ENCODE measurements at places on chromosomes 4 and X. TPM values are rescaled to one million over a fixed set of nuclear protein-coding genes. Genes with fewer than 3 reads are reported as not detected.

CENPVL1 gene
- not detected for total RNA-seq

UGT2B28 gene
- total RNA-seq = not detected

FTHL17 gene
- not detected for total RNA-seq

- no peaks in the 10 kb centered on the region for H3K27me3 ChIP-seq
- no peak overlapping the region for H3K27ac ChIP-seq
- H3K4me1 ChIP-seq = no peaks in the 10 kb centered on the region
- peaks cover 7% of the 10 kb centered on the region for H3K36me3 ChIP-seq
- DNase-seq = no peak
These were observed 20.3 kb downstream of the EVC start for GRCh38 chr4:5730993-5731990.

- H3K27ac ChIP-seq = no peak overlapping the region
- H3K27me3 ChIP-seq = no peaks in the 10 kb centered on the region
- H3K4me3 ChIP-seq = no peak overlapping the region
- peaks cover 4% of the 10 kb centered on the region for H3K4me1 ChIP-seq
- DNase-seq = no peak
These were observed 6.8 kb upstream of the SASH3 start for GRCh38 chrX:129772796-129773431.

DNA sequence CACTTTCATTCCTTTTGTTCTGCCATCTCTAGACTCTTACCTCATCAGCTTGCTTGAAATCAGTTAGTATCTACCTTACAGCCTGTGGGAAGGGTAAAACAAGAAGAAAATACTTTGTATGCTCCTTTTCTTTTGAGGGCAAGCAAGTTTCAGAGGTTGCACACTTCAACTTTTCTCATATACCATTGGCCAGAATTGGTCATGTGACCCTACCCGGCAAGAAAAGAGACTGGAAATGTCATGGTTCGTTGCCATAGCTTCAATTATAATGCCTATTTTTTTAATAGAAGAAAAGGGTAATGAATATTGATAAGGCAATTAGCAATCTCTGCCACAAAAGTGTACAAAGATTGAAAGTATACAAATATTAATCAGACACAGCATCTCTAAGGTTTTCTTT lies 346.7 kb upstream of the TACR3 start:
- no peak overlapping the region for H3K27ac ChIP-seq
- DNase-seq = no peak
- H3K4me3 ChIP-seq = no peak overlapping the region

- no peaks in the 10 kb centered on the region for H3K36me3 ChIP-seq
- H3K4me3 ChIP-seq = no peak overlapping the region
- no peaks in the 10 kb centered on the region for H3K4me1 ChIP-seq
- H3K27ac ChIP-seq = no peak overlapping the region
- H3K27me3 ChIP-seq = no peaks in the 10 kb centered on the region
These were observed 178.6 kb downstream of the TENM3 start for GRCh38 chr4:182421753-182422152.

DNA sequence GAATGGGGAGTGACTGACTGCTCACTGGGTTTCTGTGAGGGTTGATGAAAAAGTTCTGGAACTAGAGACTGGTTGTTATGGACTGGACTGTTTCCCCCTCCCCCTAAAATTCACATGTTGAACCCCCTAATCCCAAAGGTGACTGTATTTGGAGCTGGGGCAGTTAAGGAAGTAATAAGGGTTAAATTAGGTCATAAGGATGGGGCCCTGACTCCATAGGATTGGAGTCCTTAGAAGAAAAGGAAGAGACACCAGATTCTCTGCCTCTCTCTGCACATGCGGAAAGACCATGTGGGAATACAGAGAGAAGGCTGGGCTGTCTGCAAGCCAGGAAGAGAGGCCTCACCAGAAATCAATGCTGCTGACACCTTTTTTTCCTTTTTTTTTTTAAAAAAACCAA lies 38.2 kb downstream of the ZBTB49 start:
- DNase-seq = no peak
- H3K27ac ChIP-seq = no peak overlapping the region
- H3K4me1 ChIP-seq = peaks cover 5% of the 10 kb centered on the region
- H3K36me3 ChIP-seq = no peaks in the 10 kb centered on the region

All from SJSA1 (cell line).